ENCODE measurements at places on chromosomes 7 and 10.

DNA sequence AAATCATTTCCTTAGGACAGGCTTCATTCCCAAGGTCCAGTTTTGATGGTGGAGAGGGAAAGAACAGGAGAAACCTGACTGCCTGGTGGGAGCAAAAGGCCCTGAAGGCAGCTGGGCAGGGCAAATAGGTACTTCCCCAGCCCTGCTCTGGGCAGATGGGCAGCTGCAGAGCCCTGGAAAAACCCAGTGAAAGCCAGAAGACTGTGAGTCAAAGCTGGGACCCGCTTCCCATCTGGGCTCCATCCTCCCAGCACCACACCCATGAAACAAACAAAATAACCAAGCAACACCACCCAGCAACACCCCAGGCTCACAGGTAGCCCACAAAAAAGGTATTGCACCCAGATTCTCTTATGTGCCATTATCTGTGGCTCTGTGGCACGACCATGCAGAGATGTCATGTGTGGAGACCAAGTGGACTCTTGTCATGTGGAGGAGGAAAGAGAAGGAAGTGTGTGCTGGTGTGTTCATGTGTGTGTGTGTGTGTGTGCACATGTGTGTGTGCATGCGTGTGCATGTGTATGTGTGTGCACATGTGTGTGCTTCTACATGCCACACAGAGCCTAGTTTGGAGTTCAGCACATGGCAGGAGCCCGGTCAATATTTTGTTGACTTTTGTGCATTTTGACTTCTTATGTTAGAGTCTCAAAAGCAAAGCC, 9.8 kb downstream of the CLRN3 start:
- no peak for DNase-seq

DNA sequence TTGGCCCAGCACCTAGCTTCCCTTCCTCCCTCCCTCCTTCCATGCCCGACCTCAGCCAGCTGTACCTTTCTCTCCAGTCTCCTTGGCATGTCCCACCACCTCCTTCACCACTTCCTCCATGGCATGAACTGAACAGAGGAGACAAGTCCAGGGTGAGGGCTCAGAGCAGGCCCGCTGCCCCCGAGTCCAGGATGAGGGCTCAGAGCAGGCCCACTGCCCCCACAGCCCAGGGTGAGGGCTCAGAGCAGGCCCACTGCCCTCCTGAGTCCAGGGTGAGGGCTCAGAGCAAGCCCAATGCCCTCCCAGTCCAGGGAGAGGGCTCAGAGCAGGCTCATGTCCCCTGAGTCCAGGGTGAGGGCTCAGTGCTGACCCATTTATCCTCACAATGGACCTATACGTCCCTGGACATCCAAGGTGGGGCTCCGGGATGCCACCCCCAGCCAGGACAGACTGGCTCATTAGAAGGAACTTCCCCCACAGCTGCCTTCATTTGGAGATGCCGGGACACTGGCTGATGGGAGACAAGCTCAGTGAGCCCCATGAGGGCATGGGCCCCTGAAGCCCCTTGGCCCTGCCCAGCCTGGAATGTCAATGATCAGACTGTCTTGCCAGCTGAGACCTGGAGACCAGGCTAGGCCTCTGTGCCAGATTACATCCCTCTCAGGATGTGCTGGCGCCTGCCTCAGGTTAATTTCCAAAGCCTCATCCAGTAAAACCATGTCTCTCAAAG, 30.0 kb downstream of the AGAP4 start:
- DNase-seq = no peak

DNA sequence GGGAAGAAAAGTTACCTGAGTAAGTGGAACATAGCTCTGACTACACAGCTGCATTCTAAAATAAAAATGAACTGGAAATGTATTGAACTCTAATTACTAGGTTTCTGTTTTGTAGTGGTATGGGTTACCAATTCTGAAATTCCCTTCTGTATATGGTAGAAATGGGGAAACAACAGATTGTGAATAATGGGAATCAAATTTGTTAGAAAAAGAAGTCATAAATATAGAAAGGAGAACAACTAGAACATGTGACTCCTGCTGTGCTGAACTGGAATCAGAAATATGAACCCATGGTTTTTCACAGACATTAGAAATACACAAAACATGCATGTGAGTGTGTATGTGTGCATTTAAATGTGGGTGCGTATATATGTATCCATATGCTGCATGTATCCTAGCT, 27.0 kb downstream of the MCMBP start:
- no peak for DNase-seq

DNA sequence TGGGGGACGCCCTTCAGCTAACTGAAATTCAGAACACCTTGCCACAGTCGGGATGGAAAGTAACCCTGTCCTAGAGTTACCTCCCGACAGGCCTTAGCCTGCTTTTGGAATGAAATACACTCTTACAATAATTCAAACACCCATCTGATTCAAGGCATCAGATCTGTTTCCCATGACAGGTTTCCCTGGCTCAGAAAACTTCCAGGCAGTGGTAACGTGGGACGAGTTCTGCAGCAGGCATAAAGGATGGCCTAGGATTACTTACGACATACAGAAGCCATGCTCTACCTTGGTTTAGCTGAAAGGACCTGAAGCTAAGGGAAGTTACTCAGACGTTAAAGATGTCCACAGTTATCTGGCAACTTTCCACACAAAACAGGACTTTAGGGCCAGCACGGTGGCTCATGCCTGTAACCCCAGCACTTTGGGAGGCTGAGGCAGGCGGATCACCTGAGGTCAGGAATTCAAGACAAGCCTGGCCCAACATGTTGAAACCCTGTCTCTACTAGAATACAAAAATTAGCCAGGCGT, 5.0 kb downstream of the PAXIP1 start:
- DNase-seq = no peak

GRCh38 chr7:55903985-55904759, 16.9 kb downstream of the ZNF713 start:
- DNase-seq = no peak

DNA sequence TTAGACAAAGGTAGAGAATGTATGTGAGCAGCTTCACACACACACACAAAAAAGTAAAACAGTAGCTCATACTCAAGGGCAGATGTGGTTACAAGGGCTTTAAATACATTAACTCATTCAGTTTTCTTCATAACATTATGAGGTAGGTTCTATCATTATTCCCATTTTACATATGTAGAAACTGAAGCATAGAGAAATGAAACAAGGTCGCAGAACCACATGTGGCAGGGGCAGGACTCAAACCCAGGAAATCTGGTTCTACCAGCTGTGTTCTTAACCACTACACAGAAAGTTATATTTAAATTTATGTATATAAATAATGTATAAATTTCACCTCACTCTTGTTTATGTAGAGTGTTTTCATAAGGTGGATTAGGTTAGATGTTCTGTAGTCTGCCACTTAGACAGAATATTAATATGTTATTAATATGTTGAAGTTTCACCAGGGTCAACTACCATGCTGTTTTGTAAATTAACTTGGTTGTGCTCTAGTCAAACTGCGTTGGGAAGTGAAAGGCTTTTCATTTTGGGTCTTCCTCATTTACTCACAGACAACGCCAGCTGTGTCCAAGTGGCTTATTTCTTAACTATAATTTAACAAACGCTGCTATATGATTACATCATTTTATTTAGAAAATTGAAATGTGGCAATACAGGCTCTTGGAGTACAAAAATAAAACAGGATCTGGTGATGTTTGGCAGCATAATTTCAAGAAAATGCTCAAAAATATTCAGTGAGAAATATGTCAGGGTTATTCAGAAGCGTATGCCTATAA, 138.4 kb downstream of the MDFIC start:
- DNase-seq = no peak

- DNase-seq = no peak
These were observed 49.0 kb downstream of the WNT2 start for GRCh38 chr7:117273814-117274225.

DNA sequence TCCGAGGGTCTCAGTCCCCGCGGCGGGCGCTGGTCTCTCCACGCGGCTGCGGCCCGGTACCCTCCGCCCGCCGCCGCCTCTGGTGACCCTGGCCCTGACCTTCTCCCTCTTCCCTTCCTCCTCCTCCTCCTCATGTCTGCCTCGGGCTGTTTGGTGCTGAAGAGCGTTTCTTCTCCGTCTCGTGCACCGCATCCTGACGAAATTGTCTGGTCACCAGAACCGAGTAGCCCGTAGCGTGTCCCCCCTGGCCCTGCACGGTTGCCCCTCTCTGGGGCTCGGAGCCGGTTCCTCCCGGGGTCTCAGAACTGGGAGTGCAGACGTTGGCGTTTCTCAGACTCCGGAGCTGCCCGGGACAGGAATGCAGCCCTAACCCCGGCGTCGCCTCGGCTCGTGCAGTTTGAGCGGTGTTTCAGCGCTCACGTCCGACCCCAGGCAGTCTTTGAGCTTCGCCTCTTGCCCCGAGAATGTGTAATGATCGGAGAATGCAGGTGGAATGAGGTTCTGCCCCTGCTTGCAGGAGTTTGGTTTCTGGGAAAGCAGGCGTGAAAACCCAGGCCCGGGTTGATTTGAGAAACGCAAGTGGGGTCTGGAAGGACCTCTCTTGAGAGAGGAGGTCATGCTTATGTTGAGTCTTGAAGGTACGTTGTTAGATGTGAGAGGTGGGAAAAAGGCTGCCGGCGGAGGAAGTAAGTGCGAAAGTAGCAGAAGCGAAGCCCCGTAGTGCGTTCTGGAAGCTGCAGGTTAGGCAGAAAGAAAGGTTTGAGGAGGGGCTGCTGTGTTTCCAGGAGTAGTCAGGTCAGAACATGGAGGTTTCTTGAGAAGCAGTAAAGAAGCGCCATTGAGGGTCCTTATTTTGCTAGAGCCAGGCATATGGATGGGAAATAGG, 743 bp downstream of the RBM17 start:
- DNase-seq = peak; percentile 4

- no peak for DNase-seq
These were observed 44.6 kb downstream of the SLC16A12 start for GRCh38 chr10:89490596-89491335.

DNA sequence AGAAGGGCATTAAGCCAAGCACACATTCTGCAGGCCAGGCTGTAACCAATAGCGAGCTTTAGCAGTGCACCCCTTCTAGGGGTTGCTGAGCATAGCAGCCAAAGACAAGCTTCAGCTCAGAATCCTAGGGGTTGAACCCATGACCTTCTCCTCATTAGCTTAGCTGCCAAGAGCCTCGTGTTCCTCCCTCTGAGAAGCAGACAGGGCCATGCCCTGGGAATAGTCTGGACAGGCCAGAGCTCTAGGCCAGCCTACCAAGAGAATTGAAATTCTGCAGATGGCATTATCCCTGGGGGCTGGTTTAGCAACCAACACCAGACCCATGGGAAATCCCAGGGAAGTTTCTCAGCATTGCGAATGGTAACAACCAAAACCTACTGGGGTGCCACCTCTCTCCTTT, 77.2 kb downstream of the PLXNA4 start:
- no peak for DNase-seq

DNA sequence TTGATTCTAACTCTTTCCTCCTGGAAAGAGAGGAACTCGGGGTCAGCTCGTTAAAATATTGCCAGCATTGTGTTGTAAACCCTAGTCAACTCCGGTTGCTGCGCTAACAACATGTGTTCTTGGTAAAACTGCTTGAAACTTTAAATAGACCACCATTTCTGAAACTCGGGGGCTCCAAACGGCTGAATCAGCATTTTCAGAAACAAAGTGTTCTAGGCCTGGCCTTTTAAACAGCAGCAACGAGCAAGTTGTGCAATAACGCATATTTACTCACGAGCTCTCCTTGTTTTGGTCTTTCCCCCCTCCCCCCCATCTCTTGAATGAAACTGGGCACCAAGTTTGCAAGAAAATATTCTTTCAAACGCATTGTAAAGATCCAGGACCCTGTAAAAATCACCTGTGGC, 9.2 kb upstream of the GRB10 start:
- DNase-seq = peak; percentile 9

DNA sequence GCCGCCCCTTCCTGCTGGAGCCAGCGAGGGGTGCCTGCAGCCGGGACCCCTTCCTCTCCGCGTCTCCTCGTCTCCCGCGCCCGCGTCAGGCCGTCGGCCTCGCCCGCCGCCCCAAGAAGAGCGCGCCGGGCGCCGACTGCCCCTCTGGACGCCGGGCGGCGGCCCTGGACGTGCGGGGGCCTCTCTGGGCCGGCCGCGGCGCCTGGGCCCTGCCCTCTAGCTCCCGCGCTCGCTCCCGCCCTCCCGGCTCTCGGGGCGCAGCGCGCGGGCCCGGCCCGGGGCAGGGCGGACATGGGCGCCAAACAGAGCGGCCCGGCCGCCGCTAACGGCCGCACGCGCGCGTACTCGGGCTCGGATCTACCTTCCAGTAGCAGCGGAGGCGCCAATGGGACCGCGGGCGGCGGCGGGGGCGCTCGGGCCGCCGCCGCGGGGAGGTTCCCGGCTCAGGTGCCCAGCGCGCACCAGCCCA, 704 bp downstream of the ZNRF2 start:
- peak; percentile 33 for DNase-seq

GRCh38 chr7:73851410-73852338, 9.3 kb upstream of the TMEM270 start:
- peak; percentile 99 for DNase-seq

DNA sequence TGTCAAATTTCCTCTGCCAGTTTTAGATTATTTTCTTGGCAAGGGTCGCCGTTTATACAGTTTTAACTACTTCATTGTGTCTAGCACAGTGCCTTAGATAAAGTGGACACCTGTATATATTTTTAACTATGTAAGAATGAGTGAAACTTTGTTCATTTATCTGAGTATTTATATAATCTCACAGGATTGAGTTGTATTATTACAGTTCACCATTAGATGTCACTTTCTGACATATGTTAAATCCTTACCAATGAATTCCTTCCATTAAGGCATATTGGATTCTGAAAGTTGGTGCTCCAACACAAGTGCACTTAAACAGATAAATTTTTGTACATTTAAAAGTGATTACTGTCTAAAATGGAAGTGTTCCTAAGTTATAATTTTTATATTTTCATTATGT, 43.0 kb downstream of the ZMYND11 start:
- peak; percentile 36 for DNase-seq

DNA sequence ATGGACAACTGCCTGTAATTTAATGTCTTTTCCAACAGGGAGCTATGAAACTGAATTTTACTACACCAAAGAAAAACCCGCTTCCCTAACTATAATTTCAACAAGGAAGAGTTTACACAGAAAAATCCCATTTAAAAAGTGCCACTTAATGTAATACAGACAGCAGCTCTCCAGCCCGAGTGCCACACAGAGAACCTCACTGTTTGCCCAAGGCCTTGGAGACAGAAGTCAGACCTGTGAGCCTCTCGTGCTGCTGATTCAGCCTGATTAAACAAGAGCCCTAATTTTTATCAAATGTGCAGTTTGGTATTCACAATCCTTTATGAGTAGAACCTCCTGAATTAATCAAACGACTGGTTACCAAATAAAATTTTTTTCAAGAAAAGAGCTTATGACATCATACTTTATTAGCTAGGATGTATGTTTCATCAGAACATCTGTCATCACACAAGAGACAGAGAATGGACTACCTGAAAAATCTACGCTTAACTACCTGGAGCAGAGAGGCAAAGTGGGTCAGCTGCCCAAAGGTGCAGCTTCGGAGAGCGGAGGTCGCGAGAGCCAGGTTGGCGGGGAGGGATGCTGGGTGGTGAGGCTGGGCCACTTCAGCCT, 543.6 kb downstream of the SDK1 start:
- DNase-seq = no peak

GRCh38 chr7:129265328-129265727, 40.5 kb downstream of the AHCYL2 start:
- no peak for DNase-seq
